ENCODE measurements at places on chromosomes 6 and 20.

- peak; percentile 40 for DNase-seq
These were observed 24.4 kb downstream of the CNBD2 start for GRCh38 chr20:35992713-35993335.

DNA sequence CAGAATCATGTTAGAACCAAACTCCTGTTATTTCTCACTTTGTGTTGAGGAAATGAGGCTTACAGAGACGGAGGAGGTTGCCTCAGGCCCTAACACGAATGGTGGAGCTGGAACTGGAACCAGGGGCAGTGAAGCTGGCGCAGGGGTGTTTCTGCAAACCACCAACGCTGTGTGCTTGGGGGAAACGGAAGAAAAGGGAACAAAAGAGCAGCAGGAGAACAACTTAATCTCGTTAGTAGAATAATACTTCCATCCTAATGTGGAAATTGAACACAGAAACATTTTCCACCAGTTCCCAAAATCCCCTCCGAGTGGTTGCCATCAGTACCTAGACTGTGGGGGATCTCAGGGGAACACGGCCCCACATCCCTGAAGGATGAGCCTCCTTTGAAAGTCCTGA, 103.4 kb upstream of the FRMD1 start:
- no peak for DNase-seq

DNA sequence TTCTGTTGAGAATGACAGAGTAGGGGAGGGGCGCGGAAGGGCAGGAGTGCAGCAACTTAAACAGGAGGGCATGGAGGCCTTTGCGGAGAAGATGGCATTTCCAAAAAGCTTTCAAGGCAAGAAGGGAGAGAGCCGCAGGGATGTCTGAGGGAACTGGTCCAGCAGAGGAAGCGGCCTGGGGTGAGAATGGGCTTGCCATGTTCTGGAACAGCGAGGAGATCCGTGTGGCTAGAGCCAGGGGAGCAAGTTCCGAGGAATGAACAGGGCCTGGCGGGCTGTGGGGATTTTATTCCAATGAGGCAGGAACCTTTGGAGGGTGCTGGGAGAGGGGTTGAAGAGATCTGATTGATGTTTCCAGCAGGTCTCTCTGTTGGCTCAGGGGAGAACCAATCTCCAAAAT, 86.1 kb downstream of the PREX1 start:
- DNase-seq, result no peak

DNA sequence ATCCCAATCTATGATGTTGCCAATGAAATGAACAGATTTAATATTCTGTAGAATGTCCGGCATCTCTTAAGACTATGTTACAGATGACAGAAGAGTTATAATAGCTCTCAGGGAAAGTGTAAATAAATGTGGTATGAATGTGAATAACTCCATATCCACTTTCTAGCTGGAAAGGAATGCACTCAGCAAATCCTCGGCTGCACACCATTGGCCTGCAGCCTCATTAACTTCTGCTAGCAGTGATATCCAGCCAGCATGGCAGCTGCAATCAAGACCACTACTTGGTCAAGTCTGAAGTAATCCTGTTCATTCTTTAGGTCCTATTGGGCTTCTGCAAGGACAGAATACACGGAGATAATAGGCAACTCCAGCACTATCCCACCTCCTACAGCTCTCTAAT, 17.3 kb upstream of the MICA start:
- DNase-seq, result no peak

- no peak for DNase-seq
These were observed 35.1 kb downstream of the EYS start for GRCh38 chr6:65671922-65672321.

GRCh38 chr20:35697696-35698297, 1.4 kb downstream of the NFS1 start:
- no peak for DNase-seq

GRCh38 chr6:112786801-112787200, 439.7 kb downstream of the RFPL4B start:
- DNase-seq, result no peak

- no peak for DNase-seq
These were observed 1.1 kb downstream of the MGME1 start for GRCh38 chr20:17969884-17970409.

DNA sequence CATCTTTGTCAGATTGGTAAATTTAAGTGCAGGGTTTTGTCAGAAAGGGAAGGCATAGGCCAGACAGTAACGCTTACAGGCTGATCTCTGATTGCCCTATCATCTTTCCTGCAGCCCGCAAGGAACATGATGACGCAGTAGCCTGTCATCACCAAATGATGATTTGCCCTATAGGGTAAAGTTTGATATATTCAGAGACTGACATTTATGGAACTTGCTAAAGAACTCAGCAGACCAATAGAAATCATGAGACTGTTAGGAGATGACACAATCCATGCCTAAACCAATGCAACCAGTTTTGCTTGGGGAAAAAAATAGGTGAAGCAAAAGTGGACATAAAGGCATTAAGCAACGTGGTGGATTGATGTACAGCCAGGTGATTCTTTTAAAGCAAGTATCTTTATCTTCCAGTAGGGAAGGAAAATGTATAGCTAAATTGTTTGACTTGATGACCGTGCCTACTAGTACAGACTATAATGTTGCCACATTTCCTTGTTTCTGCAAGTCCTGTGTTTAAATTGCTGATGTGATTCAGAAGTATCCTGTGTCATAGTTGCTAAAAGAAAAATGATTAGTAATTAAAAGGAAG, 2.4 kb downstream of the NUS1 start:
- DNase-seq, result no peak

DNA sequence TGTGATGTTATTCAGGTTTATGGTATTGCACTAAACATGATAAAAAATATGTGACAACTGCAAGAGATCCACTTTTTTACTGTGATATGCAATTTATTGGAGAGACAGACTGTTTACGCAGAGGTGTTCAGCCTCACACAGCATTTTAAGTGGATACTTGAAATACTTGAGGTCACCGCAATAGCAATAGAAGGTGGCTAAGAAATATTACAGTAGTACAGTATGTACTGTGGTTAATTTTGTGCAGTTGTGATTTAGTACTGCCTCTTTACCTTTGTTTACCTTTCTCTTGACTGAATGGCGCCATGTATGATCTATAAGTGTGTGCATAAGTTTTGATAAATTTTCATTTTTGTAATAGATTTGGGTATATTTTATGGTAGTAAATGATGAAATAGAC, 17.4 kb downstream of the MACROD2 start:
- no peak for DNase-seq

GRCh38 chr6:117498159-117498558, 15.7 kb downstream of the DCBLD1 start:
- no peak for DNase-seq

GRCh38 chr20:38674092-38674764, 50.1 kb upstream of the SLC32A1 start:
- DNase-seq, result no peak

DNA sequence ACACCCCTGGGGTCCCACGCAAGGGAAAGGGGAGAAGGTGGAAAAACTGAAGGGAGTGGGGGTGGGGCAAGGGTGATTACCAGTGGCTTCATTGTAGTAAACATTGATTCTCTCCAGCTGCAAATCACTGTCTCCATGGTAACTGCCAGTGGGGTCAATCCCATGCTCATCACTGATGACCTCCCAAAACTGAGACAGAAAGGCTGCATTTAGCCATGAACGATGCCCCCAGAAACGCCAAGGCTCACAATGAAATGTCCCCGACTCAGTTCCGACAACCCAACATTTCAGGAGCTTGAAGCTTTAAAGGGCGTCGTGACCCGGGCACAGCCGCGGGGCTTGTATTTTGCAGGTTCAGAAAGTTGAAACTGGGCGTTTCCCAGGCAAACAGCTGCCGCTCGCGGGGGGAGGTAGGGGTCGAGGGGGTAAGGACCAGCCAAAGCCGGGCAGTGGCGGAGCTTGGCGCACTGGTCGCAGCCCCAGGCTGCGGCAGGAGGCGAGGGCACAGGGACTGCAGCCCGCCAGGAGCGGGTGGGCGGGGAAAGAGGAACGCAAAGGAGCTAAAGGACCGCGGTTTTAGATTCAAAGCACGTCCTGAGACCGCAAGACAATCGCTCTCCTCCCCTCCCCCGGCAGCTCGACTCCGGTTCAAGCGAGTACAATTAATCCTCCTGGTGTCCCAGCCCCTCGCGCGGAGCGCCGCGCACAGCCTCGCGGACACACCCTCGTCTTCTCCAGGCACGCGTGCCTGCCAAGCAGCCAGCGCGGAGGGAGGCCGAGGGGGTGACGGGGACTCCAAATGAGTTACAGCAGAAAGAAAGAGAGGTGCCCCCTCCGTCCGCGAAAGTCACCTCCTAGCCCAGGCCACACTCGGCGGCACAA, 731 bp downstream of the TUBB2B start:
- DNase-seq, result no peak

DNA sequence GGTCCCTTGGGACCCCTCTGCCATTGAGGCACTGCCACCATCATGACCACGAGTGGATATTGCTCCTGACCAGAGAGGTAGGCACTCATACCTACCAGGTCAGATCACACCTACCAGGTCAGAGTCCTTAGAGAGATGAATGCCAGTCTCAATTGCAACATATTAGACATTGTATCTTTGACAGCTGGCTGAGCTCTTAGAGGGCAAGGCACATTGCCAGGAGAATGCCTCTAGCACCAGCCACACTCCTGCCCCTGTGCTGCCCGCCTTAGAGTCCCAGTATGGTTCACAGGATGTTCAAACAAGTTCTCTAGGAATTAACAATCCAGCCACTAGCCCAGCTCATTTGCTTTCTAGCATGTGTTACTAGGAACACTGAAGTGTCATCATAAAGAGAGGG, 65.9 kb downstream of the TMEM244 start:
- peak; percentile 33 for DNase-seq

DNA sequence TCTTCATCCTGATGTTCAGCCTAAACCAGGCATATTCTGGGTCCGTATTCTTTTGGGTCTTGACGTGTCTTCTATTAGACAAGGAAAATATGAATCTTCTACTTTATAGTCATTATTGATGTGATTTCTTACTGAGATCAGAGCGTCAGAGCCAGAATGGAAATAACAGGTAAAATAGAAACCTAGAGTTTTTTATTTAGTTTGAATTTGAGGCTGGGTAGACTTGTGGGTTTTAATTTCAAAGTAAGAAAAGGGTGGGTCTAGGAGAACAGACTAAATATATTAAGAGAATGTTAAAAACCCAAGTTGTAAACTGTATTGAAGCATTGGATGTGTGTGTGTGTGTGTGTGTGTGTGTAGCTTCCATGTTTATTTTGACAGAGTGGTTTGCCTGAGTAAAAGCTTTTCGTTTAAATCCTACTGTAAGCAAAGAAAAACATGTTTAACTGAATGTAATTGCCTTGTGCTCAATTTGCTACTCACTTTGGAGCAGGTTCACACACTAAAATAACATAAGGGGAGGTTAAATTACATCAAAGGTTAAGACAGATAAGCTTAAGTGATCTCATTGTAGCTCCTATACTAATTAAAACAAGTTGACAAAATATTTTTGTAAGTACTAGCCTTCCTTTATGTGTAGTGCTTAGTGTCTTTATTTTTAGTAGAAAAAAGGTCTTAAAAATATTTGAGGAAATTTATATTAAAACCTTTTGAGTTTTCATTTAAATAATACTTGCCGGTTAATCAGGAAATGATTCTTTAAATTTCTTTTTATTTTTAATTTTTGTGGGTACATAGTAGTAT, 17.4 kb downstream of the HECA start:
- no peak for DNase-seq

GRCh38 chr20:37777012-37777950, 83.5 kb downstream of the CTNNBL1 start:
- DNase-seq, result no peak

DNA sequence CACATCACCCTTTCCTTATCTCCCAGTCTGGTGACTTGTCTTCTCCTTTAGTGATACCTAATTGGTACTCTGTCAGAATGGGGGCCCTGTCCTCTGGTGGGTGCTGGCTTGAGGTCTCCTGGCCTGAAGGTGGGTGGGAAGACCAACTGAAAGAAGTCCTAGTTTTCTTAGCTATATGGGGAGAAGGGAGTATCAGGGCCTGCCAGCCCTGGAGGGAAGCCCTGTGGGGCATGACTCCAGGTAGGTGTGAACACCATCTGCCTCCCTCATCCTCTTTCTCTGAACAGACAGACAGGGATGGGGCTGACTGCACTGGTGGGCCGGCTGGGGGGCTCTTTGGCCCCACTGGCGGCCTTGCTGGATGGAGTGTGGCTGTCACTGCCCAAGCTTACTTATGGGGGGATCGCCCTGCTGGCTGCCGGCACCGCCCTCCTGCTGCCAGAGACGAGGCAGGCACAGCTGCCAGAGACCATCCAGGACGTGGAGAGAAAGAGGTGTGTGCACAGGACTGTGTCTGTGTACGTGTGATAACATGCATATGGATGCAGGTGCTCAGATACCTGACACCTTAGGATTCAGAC, 4.8 kb downstream of the CRIP3 start:
- no peak for DNase-seq

DNA sequence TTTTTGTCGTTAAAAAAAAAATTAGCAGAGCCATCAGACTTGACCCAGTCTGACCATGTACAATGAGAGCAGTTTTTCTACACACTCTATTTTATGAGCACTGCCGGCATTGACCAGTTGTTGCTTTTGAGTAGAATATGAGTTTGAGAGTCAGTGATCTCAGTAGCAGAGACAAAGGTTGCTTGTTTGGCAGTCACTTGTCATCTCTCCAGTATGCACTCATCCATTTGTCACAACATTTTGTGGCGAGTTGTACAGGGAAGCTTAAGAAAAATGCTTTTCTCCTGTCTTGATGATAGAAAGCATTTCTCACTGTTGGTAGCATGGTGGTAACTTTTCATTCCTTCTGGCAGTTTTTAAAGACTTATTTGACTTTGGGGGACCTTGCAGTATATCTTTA, 159.9 kb downstream of the MMS22L start:
- DNase-seq, result no peak
